SK-N-SH (cell line): ENCODE measurements at places on chromosomes 2 and 18.
A peak's percentile ranks its signal among the peaks of the same experiment; 100 is the strongest.

DNA sequence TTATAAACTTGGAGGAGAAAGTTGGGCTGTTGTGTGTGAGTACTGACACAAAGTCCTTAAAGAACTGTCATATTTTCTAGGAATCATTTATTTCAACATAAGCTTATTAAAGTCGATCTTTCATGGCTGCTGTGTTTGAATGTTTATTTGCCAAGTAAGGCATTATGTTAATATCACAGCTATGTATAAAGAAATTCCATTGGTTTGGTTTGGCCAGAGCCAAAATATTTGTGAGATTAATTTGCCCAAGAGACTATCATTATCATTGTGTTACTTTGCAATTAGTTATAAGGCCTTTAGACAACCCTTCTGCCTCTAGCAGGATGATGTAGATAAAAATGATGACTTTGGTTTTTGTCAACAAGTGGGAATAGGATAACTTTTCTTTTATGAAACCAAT, 240.6 kb upstream of the NT5C1B start:
- peak overlapping the region; percentile 73; the same call in 1 of the 2 replicates for H3K27ac ChIP-seq
- H3K27me3 ChIP-seq: no peaks in the 10 kb centered on the region
- no peaks in the 10 kb centered on the region for H3K36me3 ChIP-seq
- H3K4me1 ChIP-seq: peaks cover 4% of the 10 kb centered on the region

- no peak overlapping the region for H3K27ac ChIP-seq
- H3K36me3 ChIP-seq: no peaks in the 10 kb centered on the region
Measured at GRCh38 chr2:205932861-205933260, 153.1 kb downstream of the INO80D start.

GRCh38 chr2:113895819-113896563, 6.1 kb downstream of the ACTR3 start:
- peaks cover 26% of the 10 kb centered on the region for H3K36me3 ChIP-seq
- H3K27me3 ChIP-seq: no peaks in the 10 kb centered on the region
- 0 out of 2 replicates have a peak overlapping the region, but pooled peaks have one; percentile 8 for H3K27ac ChIP-seq
- DNase-seq: no peak
- no peak overlapping the region for H3K4me3 ChIP-seq

DNA sequence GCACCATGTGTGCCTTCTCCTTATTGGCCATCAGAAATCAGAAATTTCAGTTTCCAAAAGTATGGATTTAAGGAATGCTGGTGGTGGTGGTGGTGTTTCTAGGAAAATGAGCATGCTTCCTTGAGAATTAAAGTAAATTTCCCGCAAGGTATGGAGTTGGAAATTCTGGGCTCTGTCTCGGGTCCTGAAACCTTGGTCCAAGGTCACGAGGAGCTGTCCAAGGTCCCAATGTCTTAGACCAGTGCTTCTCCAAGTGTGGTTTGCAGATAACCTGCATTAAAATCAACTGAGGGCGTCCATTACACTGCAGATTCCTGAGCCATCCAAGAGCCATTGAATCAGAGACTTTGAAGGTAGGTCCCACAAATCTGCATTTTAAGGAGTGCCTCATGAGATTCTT, 210.9 kb upstream of the PKDCC start:
- no peak for DNase-seq
- H3K36me3 ChIP-seq: no peaks in the 10 kb centered on the region
- no peak overlapping the region for H3K4me3 ChIP-seq
- peaks cover 10% of the 10 kb centered on the region for H3K4me1 ChIP-seq

DNA sequence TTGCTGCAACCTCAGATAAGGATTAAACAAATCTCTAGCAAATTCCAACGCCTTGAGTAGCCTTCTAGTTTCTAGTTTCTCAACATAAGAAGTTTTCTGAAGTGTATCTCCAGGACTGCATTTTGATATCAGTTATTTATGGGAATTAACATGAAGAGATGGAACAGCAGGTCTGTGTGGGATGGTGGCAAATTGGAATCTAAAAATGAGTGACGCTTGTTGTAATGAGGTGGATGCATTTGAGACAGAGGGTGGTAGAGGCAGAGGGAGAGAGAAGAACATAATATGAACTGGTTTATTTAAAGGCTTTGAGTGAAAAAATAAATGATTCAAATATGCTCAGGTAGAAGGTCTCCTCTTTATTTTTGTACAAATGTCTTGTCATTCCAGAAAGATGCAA, 446.8 kb upstream of the GCFC2 start:
- H3K36me3 ChIP-seq: no peaks in the 10 kb centered on the region
- no peak for DNase-seq
- H3K4me1 ChIP-seq: no peaks in the 10 kb centered on the region
- H3K27me3 ChIP-seq: no peaks in the 10 kb centered on the region

DNA sequence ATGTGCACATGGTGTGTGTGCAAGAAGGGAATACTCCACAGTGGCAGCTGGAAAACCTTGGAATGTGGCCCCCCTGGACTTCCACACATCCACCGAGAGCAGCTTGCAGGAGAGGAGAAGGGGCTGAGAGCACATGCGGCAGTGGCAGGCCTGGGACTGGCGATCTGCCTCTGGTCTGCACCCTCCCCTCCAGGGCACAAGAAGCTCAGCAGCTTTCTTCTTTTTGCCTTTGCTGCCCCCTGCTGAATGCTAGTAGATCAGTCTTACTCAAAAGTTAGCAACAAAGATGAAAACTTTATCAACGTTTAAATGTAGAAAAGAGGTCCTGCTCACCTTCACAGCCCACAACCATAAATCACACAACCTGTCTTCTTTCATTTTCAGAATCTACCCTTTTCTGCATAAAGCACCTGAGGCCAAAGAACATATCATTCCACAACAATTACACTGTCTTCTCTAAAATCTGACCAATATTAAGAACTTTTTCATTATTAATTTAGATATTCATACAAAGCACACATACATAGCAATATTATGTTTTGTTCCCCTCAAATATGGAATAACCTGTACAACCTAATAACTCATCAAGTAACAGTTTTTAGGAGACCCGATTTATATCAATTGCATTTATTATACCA, 34.6 kb downstream of the TGFBRAP1 start:
- H3K36me3 ChIP-seq: peaks cover 43% of the 10 kb centered on the region
- no peaks in the 10 kb centered on the region for H3K4me1 ChIP-seq
- H3K4me3 ChIP-seq: no peak overlapping the region
- H3K27me3 ChIP-seq: no peaks in the 10 kb centered on the region
- peak; percentile 82 for DNase-seq
- H3K27ac ChIP-seq: no peak overlapping the region

GRCh38 chr18:65768120-65768778, 17.4 kb downstream of the CDH7 start:
- DNase-seq: no peak
- H3K36me3 ChIP-seq: no peaks in the 10 kb centered on the region
- no peaks in the 10 kb centered on the region for H3K27me3 ChIP-seq
- no peaks in the 10 kb centered on the region for H3K4me1 ChIP-seq

GRCh38 chr2:227106845-227107759, 56.9 kb downstream of the COL4A4 start:
- H3K27ac ChIP-seq: no peak overlapping the region
- no peaks in the 10 kb centered on the region for H3K36me3 ChIP-seq
- H3K4me1 ChIP-seq: no peaks in the 10 kb centered on the region
- peak; percentile 45 for DNase-seq

DNA sequence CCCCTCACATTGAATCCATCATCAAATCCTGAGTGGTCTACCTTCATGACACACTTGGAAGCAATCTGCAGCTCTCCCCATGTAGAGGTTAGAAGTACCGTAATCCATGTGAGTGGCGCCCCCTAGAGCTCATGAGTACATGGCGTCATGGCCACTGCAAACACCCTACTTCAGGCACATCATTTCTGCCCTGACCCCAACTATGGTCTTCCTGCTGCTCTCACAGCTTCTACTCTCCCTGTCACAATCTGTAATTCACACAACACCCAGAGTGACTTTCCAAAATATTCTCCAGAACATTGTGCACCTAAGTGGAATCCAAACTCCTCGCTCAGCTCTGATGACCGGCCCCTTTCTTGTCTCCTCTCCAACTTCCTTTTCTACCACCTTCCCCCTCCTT, 141.9 kb downstream of the ANKRD44 start:
- no peak overlapping the region for H3K27ac ChIP-seq
- peak; percentile 70 for DNase-seq
- H3K4me1 ChIP-seq: peaks cover 5% of the 10 kb centered on the region; the same call in 1 of the 2 replicates
- H3K36me3 ChIP-seq: no peaks in the 10 kb centered on the region
